ENCODE measurements at places on chromosomes 12 and 14.

GRCh38 chr12:49863946-49864797 is 21.3 kb upstream of the BCDIN3D start:
- no peak for DNase-seq

- no peak for DNase-seq
Measured at GRCh38 chr12:3405821-3406220, 85.2 kb upstream of the PRMT8 start.

- DNase-seq: no peak
Measured at GRCh38 chr12:16542586-16542985, 63.4 kb downstream of the LMO3 start.

GRCh38 chr12:63977441-63977840 is 132.9 kb downstream of the SRGAP1 start:
- no peak for DNase-seq

- no peak for DNase-seq
Measured at GRCh38 chr12:127416796-127417195, 850.2 kb upstream of the TMEM132C start.

- DNase-seq: no peak
Measured at GRCh38 chr14:57057803-57058202, 210.9 kb downstream of the EXOC5 start.

DNA sequence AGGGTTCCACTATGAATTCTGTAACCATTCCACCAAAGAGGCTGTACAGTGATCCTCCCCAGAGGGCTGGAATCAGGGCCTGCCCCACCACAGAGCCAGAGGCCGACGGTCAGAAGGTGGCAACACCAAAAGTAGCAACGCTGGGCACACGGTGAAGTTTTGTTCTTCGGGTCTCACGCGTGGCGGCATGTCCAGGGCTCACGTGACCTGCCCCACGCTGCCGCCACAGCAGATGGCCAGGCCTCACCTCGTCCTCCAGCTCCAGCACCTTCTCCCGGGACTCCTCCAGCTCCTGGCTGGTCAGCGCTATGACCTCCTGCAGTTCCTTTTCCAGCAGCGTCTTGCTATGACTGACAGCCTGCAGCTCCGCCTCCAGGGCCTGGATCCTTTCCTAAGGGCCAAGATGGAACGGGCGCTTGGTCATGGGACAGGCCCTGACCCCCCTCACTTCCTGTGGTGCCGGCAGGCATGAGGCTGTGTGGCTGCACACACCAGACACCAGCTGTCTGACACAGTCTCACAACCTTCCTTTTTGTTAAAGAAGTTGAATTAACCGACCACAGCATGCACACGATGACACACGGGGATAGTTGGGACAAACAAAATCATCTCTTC is 22.4 kb upstream of the ANKLE2 start:
- no peak for DNase-seq

- no peak for DNase-seq
Measured at GRCh38 chr14:58713677-58714076, 75.9 kb downstream of the DACT1 start.

- no peak for DNase-seq
Measured at GRCh38 chr12:19058235-19059021, 71.1 kb upstream of the PLEKHA5 start.

GRCh38 chr12:74441872-74442271 is 95.8 kb upstream of the ATXN7L3B start:
- DNase-seq: no peak

GRCh38 chr14:33480887-33481184 is 470.0 kb downstream of the EGLN3 start:
- DNase-seq: no peak

GRCh38 chr14:102377696-102378095 is 15.0 kb downstream of the TECPR2 start:
- DNase-seq: no peak

DNA sequence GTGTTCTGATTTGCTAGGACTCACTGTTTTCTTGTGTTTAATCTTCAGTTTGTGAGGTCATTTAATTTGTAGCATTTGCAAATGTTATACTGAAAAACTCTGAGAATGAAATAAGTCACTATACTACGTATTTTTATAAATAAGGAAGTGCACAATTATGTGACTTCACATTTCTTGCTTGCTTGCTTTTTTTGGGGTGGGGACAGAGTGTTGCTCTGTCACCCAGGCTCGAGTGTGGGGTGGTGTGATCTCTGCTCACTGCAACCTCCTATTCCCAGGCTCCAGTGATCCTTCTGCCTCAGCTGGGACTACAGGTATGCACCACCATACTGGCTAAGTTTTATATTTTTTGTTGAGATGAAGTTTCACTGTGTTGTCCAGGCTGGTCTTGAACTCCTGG is 32.7 kb downstream of the RBM25 start:
- DNase-seq: no peak

DNA sequence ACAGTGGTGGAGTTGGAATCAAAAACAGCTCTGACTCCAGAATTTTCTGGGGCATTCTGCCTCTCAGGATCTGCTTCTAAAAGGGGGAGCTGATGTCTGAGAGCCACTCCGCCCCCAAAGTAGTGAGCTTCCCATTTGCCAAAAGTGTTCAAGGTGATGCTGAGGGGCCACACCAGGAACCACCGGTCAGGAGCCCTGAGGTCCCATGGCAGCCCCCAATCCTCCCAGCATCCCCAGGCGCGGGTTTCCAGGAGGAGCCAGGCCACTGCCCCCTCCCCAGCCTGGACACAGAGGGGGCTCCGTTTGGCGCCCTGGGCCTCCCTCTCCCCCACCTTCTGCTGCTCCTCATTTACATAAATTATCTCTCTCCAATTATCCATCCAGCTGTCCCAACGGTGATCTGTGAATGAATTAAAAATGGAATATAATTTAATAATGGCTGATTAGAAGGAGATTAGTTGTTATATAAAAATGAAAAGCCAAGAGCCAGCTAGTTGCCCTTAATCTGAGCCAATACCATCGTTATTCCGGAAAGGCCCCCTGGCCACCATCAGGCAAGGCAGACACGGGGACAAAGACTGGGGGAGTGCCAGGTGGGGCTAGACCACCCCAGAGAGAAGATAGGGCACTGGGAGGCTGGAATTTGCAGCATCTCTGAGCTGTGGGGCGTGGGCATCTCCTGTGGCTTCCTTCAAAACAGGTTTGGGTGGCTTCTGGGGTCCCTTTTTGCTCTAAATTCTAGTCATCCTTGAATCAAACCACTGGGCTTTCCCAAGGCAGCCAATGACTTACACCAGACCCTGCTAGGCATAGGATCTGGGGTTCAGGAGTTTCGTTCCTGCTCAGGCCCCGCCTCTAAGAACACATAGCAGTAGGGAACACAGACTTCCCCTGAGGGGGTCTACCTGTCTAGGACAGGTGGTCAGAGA is 19.7 kb upstream of the VSX2 start:
- no peak for DNase-seq

- no peak for DNase-seq
Measured at GRCh38 chr14:100784523-100785337, 41.2 kb upstream of the MEG3 start.

GRCh38 chr14:94373708-94374107 is 14.7 kb downstream of the SERPINA1 start:
- no peak for DNase-seq

- DNase-seq: no peak
Measured at GRCh38 chr12:89817501-89818226, 109.0 kb upstream of the ATP2B1 start.

DNA sequence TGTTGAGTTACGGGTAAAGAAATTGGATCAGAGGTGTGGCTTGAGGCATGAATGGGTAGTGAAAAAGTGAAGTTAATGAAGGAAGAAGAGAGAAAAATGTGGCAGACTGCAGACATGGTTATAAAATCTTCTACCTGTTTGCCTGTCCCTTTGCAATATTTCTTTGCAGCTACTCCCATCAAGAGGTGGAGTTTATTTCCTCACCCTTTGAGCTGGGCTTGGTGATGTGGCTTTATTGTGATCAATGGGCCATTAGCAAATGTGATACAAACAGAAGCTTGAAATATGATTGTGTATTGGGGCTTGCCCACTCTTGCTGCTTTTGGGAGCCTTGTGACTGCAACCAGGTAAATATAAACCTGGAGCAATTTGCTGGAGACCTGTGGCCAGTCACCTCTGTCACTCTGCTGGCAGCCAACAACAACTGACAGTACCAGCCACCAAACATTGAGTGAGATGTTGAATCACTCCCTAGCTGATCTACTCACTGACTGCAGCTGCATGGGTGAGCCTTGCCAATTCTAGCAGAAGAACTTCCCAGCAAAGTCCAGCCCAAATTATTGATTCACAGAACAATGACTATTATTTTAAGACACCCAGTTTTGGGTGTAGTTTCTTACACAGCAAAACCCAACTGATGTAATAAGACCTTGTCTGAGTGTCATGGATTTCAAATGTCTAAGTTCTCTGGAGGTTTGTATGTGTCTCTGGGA is 151.0 kb upstream of the ATP2B1 start:
- DNase-seq: no peak

- DNase-seq: no peak
Measured at GRCh38 chr12:29051221-29051620, 97.9 kb upstream of the FAR2 start.

DNA sequence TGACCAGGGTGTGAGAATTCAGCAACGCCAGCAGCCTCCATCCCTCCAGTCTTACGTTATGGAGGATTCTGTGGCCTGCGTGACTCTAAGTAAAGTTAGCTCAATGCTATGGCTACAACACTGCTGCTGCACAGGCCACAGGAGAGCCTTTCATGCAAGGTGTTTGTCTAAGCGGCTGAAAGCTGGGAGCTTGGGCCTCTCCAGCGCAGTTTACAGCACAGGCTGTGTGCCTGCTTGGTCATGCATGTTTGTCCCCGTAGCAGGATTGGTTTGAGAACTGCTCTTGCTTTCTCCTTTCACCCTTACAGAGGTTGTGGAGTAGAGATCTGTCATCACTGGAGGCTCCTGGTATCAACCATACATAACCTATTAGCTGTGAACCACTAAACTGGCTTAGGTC is 113.1 kb upstream of the TMCC3 start:
- DNase-seq: no peak

DNA sequence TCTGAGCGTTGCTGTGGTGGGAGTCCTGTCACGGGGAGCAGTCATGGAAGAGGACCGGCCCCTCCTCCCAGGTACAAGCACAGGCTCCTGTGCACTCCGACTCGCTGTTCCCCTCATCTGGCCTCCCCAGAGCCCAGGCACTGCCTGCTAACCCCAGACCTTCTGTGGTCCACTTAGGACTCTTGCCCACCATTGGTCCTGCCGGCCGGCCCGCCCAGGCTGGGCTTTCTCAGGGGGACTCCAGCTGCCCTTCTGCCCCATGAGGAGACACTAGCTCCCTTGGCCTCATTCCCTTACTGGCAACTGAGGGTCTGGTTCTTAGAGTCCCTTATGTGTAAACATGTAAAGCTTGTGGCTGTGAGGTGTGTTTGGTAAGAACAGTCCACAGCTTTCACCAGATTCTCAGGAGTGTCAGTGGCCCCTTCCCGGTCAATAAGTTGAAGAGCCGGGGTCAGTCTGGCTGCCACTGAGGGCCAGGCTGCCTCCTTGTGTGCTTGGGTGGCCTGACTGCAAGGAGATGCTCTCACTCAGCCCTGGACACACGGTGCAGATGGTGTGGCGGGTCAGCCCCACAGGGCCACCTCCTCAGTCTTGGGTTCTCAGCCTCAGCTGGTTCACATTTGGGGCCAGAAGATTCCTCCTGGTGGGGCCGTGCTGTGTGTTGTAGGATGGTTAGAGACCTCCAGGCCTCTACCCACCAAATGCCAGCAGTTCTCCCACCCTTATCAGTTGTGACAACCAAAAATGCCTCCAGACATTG is 43.6 kb downstream of the DDX51 start:
- DNase-seq: no peak

- DNase-seq: no peak
Measured at GRCh38 chr12:13277293-13277692, 80.8 kb downstream of the EMP1 start.

DNA sequence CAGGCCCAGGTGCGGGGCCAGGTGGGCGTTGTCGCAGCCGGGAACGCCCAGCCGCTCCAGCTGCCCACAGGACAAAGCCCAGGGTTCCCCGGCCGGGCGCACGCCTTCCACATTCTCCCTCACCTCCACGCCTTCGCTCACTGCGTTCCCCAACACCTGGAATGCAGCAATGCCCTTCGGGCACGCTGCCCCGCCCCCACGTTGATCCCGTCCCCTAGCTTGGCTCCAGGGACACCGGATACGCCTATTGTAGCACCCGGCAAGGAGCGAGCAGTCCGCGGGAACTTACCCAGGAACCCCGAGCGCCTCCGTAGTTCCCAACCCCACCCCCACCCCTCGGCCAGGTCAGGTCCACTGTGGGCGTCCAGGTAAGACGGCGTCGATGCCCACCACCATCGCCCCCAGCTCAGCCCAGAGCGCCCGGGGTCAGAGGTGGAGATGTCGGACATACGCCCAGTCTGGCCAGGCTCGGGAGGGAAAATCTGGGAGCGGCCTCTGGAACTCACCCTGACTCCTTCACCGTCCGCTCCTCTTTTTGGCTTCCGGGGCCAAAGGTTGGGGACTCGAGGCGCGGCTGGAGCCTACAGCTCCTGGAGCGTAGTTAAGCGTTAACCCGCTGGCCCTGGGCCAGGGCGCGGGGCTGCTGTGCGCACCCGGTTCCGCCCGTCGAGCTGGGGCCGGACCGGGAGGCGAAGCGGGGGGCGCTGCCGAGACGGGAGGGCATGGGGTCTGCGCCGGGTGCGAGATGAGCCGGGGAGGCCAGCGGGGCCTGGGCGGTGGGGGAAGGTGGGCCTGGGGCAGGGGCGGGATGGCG is 594 bp upstream of the CEP170B start:
- DNase-seq: no peak

DNA sequence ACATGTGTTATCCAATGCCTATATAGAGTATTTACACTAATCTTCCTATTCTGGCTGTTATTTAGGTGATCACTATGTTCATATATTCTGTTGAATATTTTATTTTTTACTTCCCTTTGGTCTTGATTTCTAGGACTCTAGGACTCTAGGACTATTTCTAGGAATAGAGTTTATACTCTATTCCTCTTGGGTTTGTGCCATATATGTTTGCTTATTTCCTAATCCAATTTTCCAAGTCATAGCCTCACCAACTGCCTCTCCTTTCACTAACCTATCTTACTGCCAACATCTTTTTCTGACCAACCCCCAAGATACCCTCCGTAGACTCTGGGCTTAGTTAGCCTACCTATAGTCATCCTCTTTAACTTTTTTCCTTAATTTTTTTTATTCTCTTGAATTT is 28.5 kb downstream of the ARF6 start:
- DNase-seq: no peak

- DNase-seq: peak; percentile 94
Measured at GRCh38 chr12:71685914-71686657, at the start of gene TMEM19. Gene TMEM19, plus strand, starts transcription at chr12:71686082. Its CDS starts 599 bp downstream, at chr12:71686681.
